Activated T-cell treated with anti-CD3 and anti-CD28 coated beads for 1 hour (primary cell): ENCODE measurements at places on chromosomes 6 and 20.

GRCh38 chr6:25078141-25078540 lies 142.4 kb upstream of the RIPOR2 start:
- DNase-seq: no peak

- no peak for DNase-seq
Measured at GRCh38 chr6:90170601-90171000, 126.0 kb downstream of the BACH2 start.

DNA sequence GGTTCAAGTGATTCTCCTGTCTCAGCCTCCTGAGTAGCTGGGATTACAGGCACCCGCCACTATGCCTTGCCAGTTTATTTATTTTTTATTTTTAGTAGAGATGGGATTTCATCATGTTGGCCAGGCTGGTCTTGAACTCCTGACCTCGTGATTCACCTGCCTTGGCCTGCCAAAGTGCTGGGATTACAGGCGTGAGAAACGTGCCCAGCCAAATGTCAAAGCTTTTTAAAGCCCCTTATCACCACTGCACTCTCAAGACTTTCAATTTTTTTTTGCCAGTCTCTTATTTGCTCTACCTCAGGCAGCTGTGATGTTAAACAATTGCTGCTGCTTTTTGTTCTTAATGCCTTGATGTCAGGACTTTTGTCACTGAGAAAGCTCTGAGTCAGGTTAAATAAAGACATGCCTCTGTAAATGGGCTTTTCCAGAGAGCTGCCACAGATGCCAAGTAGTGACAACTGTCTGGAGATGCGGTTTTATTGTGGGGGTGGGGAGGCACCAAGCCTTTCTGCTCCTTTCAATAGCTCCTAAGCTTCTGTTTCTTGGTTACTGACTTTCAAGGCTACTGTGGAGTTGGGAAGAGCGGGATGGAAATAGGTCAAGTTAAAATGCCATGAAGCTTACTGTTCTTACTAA lies 29.2 kb downstream of the RSPH3 start:
- no peak for DNase-seq

DNA sequence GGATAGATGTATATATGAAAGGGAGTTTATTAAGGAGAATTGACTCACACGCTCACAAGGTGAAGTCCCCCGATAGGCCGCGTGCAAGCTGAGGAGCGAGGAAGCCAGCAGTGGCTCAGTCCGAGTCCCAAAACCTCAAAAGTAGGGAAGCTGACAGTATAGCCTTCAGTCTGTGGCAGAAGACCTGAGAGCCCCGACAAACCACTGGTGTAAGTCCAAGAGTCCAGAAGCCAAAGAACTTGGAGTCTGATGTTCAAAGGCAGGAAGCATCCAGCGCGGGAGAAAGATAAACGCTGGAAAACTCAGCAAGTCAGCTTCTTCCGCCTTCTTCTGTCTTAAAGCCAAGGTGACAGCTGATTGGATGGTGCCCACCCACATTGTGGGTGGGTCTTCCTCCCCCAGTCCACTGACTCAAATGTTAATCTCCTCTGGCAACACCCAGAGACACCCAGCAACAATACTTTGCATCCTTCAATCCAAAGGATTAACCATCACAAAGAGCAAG lies 102.6 kb upstream of the GJE1 start:
- DNase-seq: no peak

GRCh38 chr6:109632405-109632804 lies 58.6 kb downstream of the AK9 start:
- DNase-seq: no peak

DNA sequence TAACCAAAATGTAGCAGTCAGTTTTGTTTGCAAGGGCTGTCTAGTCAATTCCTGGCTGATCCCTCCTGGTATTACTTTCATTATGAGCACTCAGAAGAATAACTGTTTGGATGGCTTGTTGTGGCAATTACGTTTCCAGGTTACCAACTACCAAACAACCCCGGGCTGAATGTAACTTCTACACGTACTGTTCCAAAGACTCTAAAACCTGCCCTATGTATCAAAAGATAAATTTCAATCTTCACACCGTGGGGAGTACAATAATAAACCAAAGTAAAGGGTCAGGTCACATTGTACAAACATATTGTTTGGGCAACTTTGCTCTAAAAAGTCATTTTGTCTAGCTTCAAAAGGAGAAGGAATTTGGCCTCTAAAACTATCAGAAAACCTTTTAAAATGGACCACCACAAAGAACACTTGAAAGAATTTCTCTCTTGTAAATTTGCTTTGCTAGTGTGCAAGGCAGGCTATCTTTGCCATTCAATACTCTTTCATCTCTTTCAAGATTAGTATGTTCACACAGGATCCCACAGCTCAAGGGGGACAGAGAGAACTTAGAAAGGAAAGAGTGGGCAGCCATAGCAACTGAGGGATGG lies 27.6 kb downstream of the DCDC2 start:
- DNase-seq: no peak

GRCh38 chr6:26554697-26555504 lies 16.7 kb downstream of the HMGN4 start:
- DNase-seq: no peak

- DNase-seq: no peak
Measured at GRCh38 chr6:161829291-161829729, 555.4 kb upstream of the AGPAT4 start.

GRCh38 chr6:100461278-100461916 lies 3.3 kb downstream of the SIM1 start:
- DNase-seq: no peak

DNA sequence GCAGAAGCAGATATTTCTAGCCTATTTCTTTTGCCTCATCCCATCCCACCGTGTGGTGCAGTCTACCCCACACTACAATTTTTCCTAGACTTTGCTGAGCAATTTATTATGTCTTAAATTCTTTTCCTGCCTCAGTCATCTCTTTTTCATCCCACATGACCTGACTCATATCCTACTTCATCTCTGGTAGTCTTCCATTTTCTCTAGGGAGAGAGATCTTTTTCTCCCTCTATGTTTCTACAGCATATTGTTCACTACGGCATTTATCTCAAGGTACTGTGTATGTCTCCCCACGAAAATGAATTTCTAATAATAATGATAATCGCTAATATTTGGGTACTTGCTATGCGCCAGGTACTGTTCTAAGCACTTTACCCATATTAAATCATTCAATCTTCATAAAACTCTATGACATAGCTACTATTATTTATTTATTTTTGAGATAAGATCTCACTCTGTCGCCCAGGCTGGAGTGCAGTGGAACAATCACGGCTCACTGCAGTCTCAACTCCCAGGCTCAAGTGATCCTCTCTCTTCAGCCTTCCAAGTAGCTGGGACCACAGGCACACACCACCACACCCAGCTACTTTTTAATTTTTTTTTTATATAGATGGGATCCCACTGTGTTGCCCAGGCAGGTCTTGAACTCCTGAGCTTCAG lies 15.6 kb downstream of the PDSS2 start:
- DNase-seq: no peak

DNA sequence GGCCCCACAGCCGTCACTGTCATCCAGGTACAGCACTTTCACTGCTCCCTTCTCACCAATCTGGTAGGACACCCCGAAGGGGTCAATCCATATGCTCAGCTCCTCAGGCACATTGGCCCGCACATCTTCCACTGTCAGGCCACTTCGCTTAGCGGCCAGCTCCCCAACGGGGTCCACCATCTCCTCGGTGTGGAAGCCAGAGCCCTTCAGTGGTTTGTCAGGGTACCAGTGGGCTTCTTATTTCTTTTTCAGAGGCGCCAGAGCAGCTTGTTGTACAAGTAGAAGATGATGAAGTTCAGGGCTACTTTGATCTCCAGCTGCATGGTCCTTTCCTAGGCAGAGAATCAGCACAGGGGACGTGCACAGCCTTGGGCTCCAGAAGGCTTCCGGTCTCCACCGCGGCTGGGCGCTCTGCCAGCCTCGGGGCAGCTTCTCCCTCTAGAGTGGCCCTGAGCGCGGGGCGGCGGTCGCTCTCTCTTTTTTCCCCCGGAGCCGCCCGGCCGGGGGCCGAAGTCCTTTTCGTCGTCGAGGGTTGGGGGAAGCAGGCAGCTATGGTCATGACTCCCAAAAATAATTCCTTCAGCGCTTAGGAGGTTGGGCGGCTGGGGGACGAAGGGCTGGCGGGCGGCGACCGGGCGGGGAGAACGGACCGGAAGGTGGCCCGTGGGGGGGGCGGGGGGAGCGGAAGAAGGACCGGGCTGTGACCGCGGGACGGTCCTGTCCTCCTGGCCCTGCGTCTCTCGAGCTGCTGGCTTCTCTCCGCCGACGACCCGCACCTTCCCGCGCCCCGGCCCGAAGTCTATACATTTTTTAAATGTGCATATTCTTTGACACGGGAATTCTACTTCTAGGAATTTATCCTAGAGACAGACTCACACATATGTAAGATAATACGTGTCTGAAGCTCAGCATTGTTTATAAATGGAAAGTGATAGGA lies 6.5 kb upstream of the ZSCAN9 start:
- no peak for DNase-seq

DNA sequence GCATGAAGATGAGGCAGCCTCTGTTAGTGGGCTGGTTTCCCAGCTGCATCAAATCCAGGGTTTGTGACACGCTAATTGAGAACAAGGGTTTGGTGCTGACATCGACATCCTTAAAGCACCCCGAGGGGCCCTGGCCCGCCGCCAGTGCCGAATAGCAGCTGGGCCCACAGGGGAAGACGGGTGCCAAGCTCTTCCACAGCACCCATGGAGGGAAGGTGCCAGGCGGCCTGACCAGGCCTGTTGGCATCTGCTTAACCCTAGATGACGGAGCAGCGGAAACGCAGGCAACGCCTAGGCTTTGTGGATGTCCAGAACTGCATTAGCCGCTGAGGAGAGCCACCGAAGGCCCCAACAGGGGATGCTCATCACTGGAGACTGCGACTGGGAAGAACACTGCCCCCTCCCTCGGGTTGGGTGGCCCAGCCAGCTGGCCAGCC lies 16.0 kb downstream of the UQCC2 start:
- no peak for DNase-seq

DNA sequence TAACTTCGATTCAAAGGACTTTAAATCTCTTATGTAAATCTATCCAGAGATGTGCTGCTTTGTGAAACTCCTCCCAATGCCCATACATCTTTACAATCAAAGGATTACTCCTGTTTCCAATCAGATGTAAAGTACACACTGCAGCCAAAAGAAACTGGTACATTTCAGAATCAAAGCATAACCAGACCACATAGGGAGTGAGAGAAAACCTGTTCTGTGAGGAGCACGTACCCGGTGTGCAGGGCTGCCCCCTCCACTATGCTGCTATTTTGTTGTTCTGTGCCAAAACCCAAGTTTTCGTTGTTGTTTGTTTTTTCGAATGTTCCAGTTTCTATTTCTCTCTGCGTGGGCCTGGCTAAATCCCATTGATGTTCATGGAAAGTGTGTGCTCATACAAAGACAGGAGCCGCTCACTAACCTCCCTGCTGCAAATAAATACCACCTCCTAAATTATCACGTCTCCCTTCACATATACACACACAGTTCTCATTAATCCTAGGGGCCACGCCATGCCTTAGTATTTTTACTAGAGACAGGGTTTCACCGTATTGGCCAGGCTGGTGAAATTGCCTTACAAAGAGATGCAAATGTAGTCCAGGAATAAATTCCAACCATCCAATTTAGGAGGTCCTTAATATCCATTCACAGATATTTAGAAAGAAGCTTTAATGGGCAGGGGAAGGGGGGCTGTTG lies 52.9 kb downstream of the ATP9A start:
- DNase-seq: no peak

GRCh38 chr6:88683734-88684133 lies 279.7 kb downstream of the RNGTT start:
- DNase-seq: no peak
